NCI-H1436 (cell line): ENCODE measurements at places on chromosomes 4 and X.

GRCh38 chr4:40629401-40630334 is at the start of gene RBM47:
TSS of gene RBM47 (minus strand) at chr4:40629864. CDS start at chr4:40438893, 190,971 bp downstream.
- peak; percentile 23 for DNase-seq

DNA sequence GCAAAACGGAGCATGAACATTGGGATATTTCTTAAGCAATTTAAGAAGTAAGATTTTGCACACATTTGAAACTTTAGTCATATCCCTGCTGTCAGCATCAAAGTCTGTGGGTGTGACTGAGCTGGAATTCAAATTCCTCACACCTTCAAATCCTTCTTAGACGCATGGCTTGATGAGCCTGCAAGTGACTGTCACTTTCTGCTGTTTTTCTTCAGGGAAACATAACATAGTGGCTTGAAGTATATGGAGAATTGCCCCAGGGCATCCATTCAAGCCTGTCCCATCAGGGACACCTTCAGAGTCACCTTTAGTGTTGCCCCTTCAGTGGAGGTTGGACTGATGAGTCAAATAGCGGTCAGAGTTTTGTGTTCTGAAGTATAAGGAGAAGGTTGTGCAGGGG is 17.4 kb downstream of the FHDC1 start:
- no peak for DNase-seq

- DNase-seq: no peak
Observed at GRCh38 chrX:112746812-112747595, 67.3 kb upstream of the LHFPL1 start.

- DNase-seq: no peak
Observed at GRCh38 chr4:53589511-53589910, 1.8 kb downstream of the LNX1 start.

DNA sequence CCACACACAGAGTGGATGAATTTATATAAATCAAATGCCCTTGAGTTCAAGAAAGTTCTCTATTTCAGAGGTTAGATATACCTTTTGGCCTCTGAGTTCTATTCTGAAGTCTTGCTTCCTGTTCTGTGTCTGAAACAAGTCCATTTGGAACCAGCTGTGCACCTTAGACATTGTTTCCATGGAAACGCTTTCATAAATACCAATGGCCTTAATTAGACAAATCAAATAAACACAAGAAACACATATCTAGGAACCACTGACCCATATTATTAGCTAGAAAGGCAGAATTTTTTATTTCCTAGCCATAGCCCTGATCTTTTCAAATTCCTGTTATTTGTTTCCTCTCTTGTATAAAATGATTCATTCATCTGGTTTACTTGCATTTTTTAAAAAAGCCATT is 8.4 kb upstream of the C4orf54 start:
- DNase-seq: no peak

DNA sequence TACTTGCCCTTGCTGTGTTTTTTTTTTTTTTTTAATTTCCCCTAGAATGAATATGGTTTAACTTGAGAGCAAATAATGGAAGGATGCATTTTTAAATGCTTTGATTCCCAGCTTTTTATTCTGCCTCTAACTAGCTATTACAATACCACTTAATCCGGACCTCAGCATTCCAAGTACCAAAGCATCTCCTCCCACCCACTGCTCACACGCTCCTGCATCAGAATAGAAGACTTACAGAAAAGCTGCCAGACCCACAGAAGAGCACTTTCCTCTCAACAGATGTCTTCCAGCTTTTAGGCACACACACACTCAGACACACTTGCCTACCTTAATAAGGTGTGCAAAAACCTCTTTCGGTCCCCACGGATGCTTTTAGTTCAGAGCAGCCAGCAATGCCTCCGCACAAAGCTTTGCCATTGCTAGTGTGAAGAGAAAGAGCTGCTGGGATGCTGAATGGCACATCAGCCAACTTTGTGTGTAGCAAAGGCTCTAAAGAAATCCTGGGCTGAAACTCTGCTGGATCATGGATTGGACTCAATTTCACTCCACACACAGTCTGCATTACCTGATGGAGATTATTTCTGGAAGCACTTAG is 1056.2 kb downstream of the DMD start:
- DNase-seq: no peak

- no peak for DNase-seq
Observed at GRCh38 chrX:6568031-6568430, 33.1 kb upstream of the VCX3A start.
